ENCODE measurements at places on chromosomes 6 and 20.
A peak's percentile ranks its signal among the peaks of the same experiment; 100 is the strongest.

DNA sequence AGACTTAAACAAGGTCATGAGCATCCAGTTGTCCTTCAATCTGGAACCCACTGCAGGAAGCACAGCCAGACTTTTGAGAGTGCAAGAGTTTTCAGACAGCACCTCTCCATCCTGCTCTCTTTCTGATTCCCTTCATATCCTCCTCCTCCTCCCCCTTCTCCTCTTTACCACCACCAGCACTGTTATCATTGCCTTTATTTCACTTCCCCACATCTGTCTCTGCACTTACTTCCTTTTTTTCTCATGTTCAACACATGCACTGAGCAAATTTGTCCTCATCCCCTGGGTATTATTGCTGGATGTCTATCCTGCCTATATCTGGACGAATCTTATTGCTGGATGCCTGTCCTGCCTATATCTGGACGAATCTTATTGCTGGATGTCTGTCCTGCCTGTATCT lies 554.8 kb downstream of the DHX35 start:
- DNase-seq = no peak

GRCh38 chr6:518218-518617 lies 126.7 kb downstream of the IRF4 start:
- DNase-seq = no peak

GRCh38 chr20:63686492-63687321 lies 9.7 kb upstream of the TNFRSF6B start:
- DNase-seq = no peak

GRCh38 chr20:25484224-25484846 lies 76.9 kb downstream of the GINS1 start:
- DNase-seq = no peak

DNA sequence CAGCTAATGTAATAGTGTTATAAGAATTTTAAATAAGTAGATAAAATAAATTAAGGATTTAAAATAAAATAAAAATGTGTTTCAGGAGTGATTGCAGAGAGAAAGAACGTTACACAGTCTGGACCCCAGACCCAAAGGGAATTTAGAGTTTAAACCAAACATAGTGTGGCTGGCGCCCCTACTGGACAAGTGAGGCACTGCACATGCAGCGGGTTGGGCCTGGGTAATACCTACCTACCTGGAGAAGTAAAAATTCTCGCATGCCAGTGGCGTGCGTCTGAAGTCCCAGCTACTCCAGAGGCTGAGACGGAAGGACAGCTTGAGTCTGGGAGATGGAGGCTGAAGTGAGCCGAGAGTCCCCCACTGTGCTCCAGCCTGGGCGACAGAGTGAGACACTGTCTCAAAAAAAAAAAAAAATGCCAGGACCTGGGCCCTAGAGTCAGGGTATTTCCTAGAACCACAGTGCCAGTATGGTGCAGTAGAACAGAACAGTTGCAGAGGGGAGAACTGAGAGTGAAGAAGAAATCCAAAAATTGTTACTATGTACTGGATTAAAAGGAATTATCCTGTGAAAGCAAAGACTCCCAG lies 71.4 kb upstream of the TCF21 start:
- DNase-seq = no peak

DNA sequence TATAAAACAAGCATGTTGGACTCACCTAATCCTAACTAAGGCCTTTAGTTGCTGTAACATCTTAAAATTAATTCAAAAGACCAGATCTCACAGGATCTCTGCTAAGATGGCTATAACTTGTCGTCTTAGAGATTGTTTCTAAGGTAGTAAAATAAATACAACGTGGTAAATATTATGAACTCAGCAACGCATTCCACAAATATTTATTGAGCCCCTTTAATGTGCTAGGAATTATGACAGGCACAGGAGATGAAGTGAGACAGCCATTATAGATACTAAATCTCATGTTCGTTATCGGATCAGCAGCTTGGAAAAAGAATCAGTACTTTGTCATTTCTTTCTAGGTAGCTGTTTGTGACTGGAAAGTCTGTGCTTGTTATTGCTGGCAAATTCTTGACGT lies 20.9 kb upstream of the MCM3 start:
- no peak for DNase-seq

DNA sequence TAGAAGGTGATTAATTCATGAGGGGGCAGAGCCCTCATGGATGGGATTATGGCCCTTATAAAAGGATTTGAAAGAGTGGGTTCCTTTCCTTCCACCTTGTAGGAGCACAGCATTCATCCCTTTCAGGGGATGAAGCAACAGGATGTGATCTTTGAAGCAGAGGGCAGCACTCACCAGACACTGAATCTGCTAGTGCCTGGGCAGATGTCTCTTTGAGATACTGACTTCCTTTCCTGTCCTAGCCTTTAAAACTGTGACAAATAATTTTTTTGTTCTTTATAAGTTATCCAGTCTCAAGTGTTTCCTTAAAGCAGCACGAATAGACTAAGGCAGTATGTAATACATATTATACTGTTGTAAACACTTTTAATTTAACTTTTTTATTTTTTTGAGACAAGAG lies 538.6 kb upstream of the RNF217 start:
- no peak for DNase-seq

DNA sequence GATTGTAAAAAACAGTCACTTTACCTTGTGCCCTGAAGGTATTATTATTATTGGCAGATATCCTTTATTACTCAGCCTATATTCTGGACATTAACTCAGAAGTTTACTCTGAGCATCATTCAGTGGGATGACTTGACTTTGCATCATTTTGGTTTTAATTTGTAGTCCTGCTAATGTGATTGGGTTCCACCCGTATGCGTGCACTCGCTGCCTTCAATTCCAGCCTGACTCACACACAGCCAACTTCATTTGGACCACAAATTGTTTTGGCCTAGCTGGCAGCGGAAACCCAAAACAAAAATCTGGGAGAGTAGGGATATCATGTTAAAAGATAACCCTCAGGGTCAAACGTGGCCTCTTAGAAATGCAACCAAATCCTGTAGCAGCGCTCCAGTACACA lies 704.4 kb upstream of the SLC35B3 start:
- no peak for DNase-seq

GRCh38 chr6:34154668-34155447 lies 9.0 kb upstream of the GRM4 start:
- DNase-seq = peak; percentile 56

DNA sequence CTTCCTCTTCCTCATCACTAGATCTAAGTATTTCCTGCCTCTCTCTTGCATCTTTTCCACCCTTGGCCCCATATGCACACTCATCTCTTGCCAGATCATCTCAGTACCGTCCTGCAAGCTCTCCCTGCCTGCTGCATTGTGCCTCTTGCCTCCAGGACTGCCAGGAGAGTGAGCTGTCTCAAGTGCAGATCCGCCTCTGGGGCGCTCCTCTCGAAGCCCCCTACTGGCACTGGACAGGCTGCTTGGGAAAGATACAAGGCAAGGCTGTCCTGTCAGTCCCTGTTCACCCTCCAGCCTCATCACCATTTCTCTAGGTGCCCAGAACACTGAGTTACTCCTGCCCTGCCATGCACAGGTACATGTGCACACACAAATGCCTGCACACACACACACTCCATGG lies 10.2 kb downstream of the SYNDIG1 start:
- DNase-seq = no peak
